ENCODE measurements at places on chromosomes 5 and 9. TPM values are rescaled to one million over a fixed set of nuclear protein-coding genes. Genes with fewer than 3 reads are reported as not detected.

The AQP7 gene
- 147 TPM for total RNA-seq

- DNase-seq, result no peak
These were observed 108.2 kb upstream of the SPATA31D4 start for GRCh38 chr9:81819859-81820546.

DNA sequence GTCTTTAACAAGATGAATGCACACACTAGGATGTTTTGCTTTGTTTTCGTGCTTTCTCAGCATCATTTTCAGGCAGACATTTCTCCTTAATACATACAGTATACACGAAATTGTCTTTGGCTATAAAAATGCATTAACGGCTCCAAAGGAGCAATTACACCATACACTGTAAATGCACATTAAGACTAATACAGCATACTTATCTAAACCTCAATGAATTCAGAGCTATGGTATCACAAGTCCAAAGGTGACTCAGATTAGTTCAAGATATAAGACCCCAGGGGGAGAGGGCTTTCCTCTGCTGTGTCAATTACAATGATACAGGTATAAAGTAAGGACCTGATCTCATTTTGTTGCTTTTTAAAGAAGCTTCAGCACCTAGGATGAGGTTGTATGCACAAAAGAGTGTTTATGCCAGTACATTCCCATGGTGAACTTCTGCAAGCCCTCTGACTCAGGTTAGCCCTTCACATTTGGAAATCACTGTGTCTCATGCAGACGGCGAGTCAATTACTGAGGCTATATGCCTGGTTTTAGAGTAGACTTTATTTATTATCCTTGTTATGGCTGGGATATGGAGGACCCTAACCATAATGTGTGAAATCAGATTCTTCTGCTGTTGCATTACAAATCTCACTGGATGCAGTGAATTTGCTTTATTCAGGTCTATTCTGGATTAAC, 233.3 kb downstream of the ZNF608 start:
- no peak for DNase-seq

DNA sequence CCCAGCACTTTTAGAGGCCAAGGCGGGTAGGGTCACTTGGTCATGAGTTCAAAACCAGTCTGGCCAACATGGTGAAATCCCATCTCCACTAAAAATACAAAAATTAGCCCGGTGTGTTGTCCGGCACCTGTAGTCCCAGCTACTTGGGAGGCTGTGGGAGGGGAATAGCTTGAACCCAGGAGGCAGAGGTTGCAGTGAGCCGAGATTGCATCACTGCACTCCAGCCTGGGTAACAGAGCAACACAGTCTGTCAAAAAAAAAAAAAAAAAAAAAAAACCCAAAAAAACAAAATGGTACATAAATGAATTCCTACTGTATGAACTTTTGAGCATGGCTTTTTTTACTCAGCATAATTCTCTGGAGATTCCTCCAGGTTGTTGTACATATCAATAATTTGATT, 37.6 kb upstream of the PCAT7 start:
- DNase-seq, result no peak

DNA sequence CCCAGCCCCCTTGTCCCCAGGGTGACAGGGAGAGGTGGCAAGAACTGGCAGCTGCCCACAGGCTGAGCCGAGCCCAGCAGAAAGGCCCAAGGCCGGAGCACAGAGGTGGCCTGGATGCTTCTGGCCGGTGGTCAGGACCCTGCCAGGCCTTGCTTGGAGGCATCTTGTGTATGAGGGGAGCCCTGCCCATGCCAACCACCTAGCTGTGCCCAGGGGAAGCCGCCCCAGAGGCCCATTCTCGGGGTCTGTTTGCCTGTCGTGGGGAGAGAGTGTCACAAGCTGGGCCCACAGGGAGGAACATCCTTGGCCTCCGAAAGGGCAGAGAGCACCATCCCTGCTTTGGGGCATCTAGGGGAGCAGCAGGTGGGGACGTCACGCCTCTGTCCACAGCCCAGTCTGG, 10.0 kb downstream of the NKD2 start:
- peak; percentile 47 for DNase-seq

DNA sequence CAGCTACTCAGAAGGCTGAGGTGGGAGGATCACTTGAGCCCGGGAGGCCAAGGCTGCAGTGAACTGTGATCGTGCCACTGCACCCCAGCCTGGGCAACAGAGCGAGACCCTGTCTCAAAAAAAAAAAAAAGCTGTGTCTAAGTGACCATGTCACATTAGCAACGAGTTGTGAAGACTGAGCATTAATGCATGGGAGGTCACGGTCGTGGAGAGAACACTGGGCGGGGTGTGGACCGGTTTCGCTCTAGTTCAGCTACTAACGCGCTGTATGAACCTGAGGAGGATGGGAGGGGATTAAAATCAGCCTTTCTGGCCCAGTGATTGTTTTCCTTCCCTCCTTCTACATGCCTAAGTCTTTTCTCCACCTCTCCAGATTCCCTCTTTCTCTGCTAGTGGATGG, 56.7 kb upstream of the CARTPT start:
- no peak for DNase-seq

The CLPTM1L gene
- total RNA-seq, result 33.3 TPM

- no peak for DNase-seq
These were observed 1124.6 kb upstream of the ACO1 start for GRCh38 chr9:31259824-31260223.

GRCh38 chr9:73549991-73550390, 398.3 kb downstream of the ANXA1 start:
- no peak for DNase-seq

DNA sequence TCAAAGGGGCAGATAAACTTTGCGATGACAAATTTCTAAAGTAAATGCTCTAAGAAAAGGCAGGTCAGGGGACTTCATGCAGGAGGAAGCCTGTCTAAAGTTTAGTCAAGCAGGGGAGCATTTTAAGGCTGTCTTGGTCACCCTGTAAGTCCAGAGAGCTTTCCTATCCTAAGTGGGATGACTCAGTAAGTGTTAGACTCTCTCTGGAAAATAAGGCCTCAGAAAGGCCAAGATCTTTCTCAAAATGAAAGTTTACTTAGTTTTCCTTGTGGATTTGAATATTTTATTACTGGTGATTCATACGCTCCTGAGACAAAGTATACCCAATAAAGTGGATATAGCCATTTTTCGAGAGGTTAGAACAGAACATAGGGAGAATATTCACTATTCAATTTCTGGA, 806.9 kb upstream of the CDH9 start:
- no peak for DNase-seq

DNA sequence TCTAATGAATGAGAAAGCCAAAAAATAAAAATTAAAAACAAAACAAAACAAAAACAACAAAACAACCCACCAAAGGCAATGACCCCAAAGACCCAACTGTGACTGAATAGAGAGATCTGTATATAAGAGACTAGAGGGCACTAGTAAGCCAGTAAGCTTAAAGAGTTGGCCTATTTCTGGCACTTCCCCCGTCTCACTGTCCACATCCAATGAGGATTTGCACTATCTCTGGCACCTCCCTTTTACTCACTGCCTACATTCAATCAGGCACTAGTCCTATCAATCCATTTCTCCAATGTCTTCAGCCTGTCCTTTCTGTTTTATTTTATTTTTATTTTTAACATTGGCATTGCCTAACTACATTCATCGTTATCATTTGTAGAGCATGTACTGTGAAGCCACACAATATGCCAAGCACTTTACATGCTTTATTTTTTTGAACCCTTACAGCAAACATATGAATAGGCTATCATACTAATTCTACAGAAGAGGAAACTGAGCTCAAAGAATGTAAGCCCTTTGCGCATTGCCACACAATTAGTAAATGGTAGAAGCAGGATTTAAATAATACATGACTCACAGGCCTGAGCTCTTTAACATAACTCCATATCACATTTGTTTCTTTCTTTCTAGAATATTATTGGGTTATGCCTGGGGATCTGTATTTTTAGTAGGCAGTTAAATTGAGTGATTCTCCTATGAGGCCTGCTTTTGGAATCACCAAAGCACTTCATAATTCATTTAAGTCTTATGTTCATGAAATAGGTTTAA, 70.0 kb downstream of the C6 start:
- no peak for DNase-seq

The TRIM14 gene
- 5.1 TPM for total RNA-seq

DNA sequence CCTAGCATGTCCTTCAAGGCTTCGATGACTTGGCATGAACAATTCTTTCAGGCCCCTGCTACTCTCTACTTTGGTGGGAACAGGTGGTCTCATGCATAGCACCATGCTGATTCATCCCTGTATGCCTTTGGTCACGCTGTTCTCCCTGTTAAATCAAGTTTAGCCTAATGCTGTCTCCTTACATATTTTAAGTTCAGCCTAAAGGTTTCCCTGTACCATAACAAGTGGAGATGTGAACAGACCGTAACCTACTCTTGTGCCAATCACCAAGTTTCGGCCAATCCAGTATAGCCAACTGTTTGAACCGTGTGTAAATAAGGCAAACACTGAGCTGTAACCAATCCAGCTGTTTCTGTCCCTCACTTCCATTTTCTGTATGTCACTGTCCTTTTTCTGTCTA, 8.0 kb downstream of the GAS1 start:
- DNase-seq, result no peak

DNA sequence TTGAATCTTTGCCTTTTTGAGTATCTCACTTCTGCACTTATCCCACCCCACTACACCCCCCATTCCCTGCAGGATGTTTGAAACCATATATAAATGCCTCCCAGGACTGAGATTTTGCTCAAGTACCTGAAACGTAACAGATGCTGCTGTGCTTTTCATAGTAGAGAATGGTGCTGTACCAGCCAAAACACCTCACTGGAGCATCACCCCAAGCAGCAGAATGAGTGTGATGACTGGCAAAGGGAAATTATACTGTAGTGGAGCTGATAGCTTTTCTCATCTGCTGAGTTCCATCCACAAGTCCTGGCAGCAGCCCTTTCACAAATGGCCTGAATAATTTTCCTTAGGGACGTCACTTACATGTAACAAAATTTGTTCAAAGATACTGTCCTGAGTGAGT, 246.1 kb downstream of the KDM4C start:
- DNase-seq, result no peak

DNA sequence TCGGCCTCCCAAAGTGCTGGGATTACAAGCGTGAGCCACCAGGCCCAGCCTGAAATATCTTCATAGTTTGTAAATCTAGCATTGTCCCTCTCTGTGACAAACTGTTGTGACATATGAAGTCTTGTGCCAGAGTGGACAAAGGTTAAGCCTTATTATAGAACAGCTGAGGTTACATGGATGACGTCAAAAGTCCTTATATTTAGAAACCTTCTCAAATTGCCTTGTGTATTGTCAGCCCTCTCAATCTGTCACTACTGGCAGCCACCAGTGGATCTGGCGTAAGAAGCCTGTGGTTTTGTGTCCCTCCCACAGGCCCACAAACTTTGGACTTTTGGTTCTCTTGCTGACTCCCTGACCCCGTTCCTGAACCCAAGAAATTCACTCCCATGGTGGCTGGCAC, 79.4 kb upstream of the CCDC112 start:
- DNase-seq, result no peak

DNA sequence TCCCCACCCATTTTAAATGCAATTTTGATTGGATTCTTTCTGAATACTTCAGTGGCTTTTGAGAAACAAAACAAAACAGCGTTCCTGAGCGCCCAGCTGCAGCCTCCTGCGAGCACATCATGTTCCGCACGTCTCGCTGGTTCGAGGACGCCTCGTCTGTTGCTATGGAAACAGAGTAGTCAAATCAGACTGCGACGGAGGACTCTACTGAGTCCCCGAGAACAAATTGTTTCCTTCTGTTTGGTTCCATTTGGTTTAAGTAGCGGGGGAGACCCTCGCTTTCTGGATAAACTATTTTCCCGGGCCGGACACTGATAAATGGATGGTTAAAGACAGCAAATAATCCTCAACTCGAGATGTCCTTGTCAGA, 69.0 kb downstream of the SLC28A3 start:
- DNase-seq, result peak; percentile 74
